ENCODE measurements at places on chromosomes 1 and 21.

DNA sequence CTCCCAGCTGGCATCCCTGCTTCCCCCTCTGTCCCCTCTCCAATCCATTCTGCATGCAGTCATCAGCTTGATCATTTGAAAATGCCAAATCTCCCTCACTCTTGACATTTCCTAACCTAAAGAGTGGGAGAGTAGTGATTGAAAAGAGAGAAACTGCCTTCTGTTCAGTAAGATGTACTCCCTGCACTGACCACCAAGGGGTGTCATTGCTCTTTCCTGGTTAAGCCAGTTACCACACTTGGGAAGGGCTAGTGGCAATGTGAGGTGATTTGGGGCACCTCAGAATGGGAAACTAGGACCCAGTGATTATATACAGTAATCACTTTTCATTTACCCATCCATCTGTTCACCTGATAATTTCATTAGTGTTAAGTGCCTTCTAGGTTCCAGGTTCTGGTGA lies 6.9 kb upstream of the TMEM269 start:
- DNase-seq, result no peak

GRCh38 chr1:156388174-156389137 lies 19.4 kb downstream of the RHBG start:
- no peak for DNase-seq

- no peak for DNase-seq
Measured at GRCh38 chr1:167298325-167298724, 77.6 kb downstream of the POU2F1 start.

- DNase-seq, result no peak
Measured at GRCh38 chr1:19203440-19203839, 6.6 kb downstream of the UBR4 start.

DNA sequence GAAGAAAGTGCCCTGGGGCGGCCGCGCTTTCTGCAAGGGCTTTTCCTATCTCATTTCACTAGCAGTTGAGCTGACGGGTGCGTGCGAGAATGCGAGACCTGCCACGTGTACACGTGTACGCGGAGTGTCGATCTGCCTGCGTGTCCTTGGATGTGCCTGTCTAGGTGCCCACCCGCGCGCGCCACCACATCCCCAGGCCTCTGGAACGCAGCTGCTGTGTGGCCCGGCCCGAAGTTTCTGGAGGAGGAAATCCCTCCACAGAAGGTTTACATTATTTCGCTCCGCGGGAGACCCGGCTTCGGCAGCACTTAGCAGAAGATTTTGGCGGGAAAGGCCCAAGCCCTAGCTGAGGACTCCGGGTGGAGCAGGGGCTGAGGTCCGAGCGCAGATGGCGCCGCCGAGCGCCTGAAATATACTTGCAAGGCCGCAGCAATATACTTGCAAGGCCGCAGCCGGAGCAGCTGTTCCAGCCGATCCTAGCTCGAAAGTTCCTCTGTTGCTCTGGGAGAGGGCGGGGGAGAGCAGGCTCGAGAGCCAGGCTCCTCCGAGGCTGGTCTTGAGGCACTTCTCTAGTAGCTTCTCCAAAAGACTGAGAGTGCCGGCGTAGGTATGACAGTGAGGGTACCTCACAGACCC lies 3.9 kb downstream of the TBX15 start:
- DNase-seq, result no peak

DNA sequence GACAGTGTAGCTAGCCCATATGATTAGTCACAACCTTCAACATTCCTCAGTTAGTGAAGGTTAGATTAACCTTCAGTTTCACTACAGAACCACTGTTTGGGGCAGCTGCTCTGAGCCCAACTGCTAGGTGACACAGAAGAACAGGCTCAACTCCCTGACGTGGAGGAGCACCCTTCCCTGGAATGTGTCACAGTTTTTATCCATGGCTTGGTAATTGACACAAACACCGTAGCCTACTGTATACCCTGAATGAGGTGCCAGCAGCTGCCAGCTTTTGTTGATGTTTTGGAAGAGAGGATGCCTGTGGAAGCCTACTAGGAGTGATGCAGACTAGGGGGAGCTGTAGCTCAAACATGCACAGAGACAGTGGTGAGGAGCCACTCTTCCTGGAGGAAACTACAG lies 56.6 kb upstream of the CR2 start:
- DNase-seq, result no peak

DNA sequence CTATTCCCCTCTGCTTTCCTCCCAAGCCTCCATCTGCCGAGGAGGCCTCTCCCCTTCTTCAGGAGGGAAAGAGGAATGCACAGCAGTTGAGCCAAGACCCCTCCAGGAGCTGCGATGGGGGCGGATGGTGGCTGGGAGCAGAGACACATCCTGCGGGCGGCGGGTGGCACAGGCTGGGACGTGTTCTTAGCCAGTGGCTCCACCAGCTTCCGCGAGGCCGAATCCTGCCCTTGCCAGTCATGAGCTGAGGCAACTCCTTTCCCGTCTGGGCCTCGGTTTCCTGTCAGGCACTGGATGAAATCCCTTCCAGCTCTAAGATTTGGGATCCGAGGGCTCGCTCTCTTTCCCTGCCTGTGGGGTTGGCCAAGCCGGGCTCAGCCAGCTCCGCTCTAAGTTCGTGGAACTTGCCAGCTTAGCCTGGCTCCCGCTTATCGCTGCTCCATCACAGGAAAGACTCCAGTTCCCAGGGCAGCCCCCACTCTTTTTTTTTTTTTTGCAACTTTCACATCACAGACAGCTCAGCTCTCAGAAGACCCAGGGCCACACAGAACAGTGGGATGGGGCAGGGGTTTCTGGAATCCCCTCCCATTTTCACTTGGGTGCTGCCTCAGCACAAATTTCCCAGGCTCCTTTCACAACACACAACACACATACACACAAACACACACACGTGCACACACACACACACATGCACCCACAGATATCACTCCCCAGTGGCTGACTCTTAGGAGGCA lies 506 bp downstream of the MYOM3 start:
- DNase-seq, result no peak

DNA sequence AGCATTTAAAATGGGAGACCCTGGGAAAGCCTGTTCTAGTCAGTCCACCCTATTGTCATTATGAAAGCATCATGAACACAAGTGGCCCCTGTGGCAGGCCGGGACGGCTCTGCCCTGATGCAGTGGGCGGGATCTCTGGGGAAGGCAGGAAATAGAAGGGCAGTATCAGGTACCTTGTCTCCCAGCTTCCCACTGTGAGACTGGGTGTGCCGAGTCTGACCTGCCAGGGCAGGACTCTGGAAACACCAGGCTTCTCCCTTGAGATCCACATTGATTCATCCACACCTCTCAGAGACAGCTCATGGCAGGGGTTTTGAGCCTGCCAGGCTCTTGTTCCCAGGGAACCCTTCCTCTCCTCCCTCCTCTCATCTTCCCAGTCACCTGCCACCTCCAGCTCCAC lies 24.5 kb upstream of the GNPAT start:
- no peak for DNase-seq

GRCh38 chr1:238950784-238951183 lies 435.6 kb upstream of the CHRM3 start:
- DNase-seq, result no peak

- DNase-seq, result no peak
Measured at GRCh38 chr1:101025283-101025656, 314 bp downstream of the DPH5 start.

- DNase-seq, result peak; percentile 54
Measured at GRCh38 chr1:209756615-209757445, 977 bp downstream of the TRAF3IP3 start.

DNA sequence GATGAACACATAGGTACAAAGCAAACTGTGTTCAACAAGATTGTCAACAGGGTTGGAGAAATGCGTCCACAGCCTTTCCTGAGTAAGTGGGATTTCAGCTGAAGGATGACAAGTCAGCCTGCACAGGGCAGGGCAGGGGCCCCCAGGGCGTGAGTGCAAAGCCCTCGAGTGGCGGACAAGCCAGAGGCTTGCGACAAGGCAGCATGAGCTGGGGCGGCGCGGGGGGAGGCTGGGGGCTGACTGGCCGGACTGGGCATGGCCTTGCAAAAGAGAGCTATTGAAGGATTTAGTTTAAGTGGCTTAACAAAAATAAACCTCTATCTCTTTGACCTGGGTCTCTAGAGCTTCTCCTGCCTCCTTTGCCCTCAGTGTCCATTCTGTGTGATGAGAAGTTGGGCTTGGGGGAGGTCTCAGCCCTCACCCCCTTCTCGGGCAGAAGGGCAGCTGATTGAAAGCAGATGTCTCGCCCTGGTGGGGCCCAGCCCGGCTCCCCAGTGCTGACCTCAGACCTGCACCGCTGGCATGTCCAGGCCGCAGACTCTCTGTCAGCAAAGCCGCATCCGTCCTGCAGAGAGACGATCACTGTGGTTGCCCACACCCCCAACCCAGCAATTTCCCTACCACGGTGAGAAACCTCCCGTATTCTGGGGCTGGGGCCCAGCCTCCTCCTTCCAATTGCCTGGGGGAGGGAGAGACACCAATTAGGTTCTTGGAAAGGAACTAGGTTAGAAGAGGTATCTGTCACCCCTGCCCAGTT lies 24.3 kb upstream of the EPS8L3 start:
- DNase-seq, result no peak

- no peak for DNase-seq
Measured at GRCh38 chr21:18204931-18205330, 39.7 kb upstream of the CHODL start.

Measured in GM12864 (cell line).